ENCODE measurements at places on chromosomes 2 and 18.

- DNase-seq, result no peak
Observed at GRCh38 chr2:66185497-66186054, 249.3 kb upstream of the MEIS1 start.

DNA sequence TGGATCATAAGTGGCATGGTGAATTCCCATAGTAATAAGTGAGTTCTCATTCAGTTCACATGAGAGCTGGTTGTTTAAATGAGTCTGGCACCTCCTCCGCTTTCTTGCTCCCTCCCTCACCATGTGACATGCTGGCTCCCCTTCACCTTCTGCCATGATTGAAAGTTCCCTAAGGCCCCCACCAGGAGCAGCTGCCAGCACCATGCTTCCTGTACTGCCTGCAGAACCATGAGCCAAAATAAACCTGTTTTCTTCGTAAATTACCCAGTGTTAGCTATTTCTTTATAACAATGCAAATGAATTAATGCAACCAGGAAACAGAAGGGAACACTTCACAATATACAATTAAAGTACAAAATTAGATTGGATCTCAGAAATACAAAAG is 257.0 kb downstream of the MREG start:
- DNase-seq, result no peak

DNA sequence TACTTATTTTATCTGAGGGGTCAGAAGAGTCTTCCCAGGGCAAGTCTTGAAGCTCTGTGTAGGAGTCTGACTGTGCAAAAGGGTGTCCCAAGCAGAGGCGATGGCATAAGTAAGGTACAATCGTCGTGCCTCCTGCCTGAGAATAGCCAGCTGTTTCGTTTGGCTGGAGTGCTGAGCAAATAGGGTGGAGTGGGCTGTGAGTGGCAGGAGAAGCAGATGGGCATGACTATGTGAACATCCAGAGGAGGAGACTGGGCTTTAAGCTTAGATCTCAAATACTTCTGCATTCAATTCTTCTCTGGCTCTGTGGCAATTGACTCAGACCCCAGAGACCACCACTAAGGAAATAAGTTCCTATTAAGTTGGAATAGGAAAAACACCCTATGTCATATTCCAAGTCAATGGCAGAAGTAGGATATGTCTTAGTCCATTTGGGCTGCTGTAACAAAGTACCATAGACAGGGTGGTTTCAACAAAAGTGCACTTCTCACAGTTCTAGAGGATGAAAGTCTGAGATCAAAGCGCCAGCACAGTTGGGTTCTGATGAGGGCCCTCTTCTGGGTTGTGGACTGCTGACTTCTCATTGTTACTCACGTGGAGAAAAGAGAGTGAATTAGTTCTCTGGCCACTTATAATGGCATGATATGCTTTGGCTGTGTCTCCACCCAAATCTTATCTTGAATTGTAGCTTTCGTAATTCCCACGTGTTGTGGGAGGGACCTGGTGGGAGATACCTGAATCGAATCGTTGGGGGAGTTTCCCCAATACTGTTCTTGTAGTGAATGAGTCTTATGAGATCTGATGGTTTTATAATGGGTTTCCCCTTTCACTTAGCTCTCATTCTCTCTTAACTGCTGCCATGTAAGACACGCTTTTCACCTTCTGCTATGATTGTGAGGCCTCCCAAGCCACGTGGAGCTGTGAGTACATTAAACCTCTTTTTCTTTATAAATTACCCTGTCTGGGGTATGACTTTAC is 120.2 kb downstream of the LPIN1 start:
- peak; percentile 48 for DNase-seq

- no peak for DNase-seq
Observed at GRCh38 chr18:10269261-10269660, 185.2 kb upstream of the APCDD1 start.

DNA sequence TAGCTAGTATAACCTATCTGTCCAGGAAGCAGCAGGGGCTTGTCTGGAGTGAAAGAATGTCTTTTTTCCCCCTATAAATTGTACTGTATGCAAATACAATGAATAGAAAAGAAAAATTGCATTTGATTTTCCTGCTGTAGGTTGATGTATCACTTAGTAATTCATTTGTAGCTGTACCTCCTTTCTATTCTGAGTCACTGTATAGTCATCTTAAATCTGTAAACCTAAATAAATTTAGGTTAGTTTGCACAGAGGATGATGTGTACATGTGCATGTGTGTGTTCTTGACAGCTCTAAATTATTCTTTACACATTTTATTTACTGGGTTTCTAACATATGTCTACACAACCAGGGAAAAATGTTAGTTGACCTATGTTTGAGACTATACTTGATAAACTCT is 478.7 kb upstream of the CNTNAP5 start:
- no peak for DNase-seq

DNA sequence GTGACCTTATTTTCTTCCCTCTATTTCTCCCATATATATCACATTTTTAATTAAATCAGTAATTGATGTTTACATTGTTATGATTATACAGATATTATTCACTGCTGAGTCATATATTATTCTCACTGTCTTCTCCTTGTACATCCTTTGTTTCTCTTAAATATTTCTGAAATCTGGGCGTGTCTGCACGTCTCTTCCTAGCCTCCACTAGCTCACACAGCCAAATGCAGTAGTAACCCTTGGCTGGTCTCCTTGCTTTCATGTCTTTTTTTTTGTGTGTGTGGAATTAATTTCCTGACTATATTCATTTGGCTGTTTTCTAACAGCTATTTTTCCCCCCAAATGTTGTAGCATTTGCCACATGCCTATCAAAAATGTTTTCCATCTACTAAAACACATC is 15.8 kb downstream of the CCNYL1 start:
- DNase-seq, result no peak

- DNase-seq, result no peak
Observed at GRCh38 chr2:65458999-65459398, 26.6 kb upstream of the SPRED2 start.

- DNase-seq, result no peak
Observed at GRCh38 chr2:231069379-231070054, 12.8 kb downstream of the PSMD1 start.

DNA sequence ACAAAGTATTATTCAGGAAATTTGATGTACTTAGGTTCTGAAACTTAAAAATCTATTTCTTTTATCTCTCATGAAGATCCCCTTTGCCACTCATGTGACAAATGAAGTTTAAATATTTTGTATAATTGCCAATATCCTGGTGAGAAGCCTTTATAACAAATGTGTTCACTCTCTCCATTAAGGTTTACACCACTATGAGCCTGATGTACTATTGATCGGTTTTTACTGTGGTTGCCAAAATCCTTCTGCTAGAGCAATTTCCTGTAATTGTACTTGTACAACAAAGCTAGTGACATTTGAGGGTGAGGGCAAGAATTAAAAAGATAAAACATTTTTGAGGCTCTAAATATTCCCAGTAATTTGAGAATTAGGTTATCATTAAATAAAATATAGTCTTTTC is 222.3 kb upstream of the CDH19 start:
- DNase-seq, result peak; percentile 86
